SK-N-SH (cell line): ENCODE measurements at places on chromosomes 6 and 20.

DNA sequence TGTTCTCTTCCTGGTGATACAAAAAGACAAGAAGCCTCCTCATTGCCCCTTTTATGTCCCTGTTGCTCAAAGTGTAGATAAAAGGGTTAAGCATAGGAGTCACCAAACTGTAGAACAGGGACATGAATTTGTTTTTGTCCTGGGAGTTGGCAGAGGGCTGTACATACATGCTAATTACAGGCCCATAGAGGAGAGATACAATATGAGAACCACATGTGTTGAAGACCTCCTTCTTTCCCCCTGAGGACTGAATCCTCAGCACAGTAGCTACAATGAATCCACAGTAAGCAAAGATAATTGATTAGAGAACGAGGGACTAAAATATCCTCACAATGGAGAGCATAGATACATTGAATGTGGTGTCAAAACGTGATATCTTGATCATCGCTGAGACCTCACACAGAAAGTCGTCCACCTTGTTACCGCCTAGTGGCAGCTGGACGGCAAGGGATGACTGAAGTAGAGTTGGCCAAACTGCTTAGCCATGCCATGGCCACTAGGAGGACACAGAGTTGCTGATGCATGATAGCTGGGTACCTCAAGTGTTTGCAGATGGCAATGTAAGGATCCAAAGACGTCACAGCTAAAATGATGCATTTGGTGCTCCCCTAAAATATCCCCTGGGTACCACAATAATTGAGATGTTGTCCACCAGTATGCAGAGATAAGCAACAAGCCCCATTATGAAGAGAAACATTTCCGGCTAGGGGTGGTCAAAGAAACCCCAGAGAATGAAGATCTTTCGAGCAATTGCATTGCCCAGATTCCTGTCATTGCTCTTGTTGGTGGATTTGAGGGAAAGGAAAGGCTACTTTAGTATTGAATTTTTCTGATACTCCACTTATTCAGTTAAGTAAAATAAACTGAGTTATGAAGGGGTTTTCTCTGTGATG is 15.0 kb downstream of the OR2B3 start:
- DNase-seq = peak; percentile 44

DNA sequence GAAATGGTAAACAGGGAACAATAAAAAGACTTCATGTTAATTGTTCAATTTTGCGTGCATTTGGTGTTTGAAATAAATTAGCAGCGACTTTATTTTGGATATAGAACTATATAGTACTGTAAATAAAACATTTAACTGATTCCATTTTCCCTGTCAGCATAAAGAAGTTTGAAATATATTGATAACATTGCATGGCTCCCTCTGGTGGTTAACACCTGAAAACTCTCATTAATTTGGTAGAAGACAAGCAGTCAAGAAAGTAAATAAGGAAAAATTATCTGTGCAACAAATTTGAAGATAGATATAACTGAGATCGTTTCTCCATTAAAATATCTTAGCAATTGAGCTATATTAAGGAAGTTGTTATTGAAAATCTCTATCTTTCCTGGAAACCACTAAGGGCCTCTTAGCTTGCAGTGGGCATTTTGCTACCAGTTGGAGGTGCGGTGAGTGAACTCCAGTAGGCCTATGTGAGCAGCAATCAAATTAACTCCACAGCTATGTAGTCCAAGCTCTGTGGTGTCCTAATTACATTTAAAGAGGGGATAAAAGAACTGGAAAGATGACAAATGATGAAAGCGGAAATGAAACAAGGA is 435.7 kb upstream of the FKBP1C start:
- peak; percentile 1 for DNase-seq

DNA sequence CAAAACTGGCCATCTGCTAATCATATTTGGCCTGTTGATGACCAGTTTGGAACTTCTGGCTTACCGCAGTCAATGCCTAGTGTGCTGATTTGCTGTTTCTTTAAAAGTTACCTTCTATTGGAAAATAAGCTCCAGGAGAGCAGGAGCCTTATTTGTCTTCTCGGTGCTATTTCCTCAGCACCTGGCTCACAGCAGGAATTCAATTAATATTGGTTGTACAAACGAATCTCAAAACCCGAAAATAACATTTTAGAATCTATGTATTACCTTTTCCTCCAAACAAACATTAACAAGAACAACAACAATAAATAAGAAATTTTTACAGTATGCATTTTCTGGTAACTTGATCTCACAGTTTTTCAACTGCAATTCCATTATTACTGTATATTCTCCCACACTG is 1080.7 kb upstream of the MAP3K7 start:
- DNase-seq = no peak

- DNase-seq = no peak
Observed at GRCh38 chr20:25000268-25000801, 7.8 kb upstream of the APMAP start.

DNA sequence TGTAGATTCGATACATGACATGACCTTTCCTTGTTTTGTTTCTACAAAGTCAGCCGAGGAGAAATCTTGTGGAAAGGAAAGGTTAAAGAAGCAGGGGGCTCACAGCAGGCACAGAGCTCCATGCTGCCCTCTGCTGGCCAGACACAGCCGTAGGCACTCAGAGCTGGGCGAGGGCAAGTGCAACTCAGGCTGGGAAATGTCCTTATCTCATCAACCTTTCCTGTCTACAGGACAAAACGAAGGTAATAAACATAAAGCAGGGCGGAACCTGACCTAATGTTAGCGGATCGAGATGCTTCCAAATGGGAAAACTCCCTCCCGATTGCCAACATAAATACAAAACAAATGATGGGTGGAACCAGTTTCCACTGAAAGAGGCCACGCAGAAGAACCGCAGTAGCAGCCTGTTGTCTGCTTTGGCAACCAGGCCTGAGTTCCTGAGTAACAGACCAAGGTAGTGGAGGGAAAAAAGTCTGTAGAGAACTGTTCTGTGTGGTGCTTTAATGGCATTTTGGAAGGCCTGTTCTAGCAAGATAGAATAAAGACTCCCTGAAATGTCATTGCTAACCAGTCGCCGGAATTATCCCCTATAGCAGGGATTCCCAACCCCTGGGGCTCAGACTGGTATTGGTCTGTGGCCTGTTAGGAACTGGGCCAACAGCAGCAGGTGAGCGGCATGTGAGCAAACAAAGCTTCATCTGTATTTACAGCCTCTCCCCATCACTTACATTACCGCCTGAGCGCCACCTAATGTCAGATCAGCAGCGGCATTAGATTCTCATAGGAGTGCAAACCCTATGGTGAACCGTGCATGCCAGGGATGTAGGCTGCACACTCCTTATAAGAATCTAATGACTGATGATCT is 85.2 kb downstream of the MBOAT1 start:
- peak; percentile 70 for DNase-seq

GRCh38 chr20:45352729-45353128 is 4.5 kb upstream of the SDC4 start:
- no peak for DNase-seq

DNA sequence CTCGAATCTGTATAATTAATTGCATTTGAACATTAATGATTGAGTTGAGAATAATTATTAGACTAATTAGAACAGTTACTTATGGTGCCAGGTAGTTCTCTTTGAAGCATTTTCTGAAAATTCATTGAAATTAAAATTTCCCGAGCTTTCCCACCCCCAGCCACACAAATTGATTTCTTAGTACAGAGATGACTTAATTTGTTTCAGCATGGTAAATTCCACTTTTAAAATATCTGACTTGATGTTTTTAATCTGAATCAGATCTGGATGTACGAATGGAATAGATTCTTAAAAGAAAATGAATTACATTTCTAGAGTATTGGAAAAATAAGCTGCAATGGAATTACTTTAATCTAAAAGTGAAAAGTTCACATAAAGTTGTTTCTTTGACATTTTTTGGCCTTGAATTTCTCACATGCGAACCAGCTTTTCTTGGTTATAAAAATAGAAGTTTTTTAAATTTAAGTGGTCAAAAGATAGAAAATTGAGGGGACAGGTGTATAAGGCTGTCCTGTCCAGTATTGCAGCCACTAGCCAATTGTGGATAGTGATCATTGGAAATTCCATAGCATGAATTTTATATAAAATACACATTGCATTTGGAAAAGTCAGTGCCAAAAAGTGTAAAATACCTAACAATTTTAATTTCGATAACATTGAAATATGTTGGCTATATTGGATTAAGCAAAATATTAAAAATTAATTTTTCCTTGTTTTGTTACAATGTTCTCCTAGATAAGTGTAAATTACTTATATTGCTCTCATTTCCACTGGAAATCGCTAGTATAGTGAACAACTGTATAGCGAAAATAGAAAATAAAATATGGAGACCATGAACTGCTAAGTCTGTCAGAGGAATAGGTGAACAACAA is 102.9 kb downstream of the OR2B2 start:
- no peak for DNase-seq

- peak; percentile 19 for DNase-seq
Observed at GRCh38 chr20:35742741-35743523, 872 bp upstream of the RBM39 start.

DNA sequence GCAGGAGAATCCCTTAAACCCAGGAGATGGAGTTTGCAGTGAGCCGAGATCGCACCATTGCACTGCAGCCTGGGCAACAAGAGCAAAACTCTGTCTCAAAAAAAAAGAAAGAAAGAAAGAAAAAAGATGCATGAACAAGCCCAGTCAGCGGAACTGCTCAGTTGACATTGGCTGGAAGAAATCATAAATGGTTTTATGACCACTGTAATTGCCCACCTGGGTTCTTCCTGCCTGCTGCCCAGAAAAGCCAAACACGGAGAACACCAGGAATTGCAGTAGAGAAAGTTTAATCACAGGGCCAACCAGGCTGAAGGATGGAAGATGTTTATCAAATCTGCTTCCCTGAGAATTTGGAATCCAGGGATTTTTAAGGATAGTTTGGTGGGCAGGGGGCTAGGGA is 22.7 kb downstream of the BAK1 start:
- no peak for DNase-seq

DNA sequence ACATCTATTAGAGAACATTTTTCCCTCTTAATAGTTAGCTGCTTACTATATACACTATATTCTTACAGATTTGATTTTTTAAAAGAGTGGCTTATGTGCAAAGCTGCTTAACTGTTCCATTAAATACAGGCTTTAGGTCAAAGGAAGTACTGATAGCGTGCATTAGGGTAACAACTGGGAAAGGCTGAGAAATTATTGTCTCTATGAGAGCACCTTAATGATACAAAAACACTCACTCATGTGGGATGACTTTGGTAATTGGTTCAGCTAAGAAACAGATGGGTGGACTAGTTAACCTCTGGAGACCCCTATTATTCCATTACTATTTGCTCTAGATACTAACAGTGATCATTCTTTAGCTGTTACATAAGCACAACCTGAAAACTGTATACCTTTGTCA is 4.0 kb downstream of the DCDC2 start:
- DNase-seq = no peak

DNA sequence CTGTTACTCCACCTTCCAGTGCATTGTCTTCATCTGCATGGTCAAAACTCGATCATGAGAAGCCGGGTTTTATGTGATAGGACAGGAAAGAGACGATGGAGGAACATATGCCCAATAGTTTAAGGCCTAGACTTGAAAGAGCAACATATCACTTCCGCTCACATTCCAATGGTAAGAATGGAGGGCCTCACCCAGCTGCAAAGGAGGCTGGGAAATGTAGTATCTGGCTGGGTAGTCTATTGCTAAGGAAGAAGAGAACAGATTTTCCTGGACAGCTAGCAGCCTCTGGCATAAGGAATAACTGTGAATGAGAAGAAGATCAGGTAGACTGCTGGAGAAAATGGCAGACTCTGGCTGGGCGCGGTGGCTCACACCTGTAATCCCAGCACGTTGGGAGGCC is 19.2 kb downstream of the FITM2 start:
- DNase-seq = no peak

DNA sequence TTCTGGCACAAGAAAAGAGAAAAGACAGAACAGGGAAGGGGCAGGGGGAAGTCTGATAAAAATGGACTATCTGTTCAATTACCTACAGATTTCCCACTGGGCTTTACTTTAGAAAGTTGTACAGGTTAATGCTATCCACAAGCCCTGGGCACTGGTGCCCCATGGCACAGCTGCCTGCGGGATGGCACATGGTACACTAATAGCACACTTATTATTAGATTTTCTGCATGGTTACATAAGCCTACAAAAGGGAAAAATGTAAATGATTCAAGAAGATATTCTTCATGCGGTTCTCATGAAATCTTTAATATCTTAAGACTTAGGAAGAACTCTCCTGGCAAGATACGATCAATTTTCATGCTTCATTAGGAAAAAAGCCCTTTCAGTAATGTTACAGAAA is 137.5 kb downstream of the GMPR start:
- DNase-seq = no peak

- DNase-seq = no peak
Observed at GRCh38 chr6:144063246-144063743, 32.1 kb downstream of the SF3B5 start.

GRCh38 chr6:87772597-87773530 is 70.8 kb upstream of the AKIRIN2 start:
- DNase-seq = peak; percentile 55

GRCh38 chr6:163840880-163841279 is 426.4 kb downstream of the QKI start:
- no peak for DNase-seq

DNA sequence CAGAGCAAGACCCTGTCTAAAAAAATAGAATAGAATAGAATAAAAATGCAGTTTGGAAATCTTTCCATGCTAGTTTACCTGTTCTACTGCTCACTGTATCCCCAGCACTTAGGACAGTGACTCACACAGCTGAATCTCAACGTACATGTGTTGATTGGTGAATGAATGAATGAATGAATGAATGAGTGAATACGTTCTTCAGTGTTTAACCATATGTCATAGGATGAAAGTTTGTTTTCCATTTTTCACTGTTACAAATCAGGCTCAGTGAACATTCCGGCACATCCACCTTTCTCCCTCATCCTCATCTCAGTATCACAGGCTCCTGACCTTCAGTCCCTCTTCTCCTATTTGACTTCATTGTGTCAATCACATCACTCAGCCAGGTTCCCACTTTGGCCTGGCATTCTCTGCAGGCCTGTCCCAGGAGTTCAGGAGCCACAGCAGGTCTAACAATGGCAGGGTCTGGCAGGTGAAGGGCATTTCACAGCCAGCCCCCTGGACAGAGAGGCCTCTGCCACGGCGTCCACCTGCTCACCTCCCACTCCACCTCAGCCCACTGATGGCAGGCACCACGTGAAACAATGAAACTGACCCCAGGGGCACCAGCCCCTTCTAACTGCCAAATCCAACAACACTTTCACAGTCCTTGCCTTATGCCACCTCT is 7.9 kb downstream of the ZC3H12D start:
- no peak for DNase-seq

DNA sequence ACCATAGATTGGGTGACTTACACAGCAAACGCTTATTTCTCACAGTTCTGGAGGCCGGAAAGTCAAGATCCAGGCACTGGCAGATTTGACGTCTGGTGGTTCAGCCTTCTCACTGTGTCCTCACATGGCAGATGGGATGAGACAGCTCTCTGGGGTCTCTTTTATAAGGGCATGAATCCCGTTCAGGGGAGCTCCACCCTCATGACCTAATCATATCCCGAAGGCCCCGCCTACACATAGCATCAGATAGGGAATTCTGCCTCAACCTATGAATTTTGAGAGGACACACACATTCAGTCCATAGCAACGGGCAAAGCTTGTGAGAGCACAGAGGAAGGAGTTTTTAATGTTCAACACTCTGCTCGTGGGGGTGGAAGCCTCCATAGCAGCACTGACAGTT is 27.5 kb downstream of the DAAM2 start:
- no peak for DNase-seq

- no peak for DNase-seq
Observed at GRCh38 chr6:66128656-66129055, 421.6 kb upstream of the EYS start.

- peak; percentile 50 for DNase-seq
Observed at GRCh38 chr6:83429857-83430610, 817 bp downstream of the ME1 start.

- no peak for DNase-seq
Observed at GRCh38 chr20:53226826-53227225, 254.7 kb downstream of the TSHZ2 start.
